Fibroblast of lung (primary cell): ENCODE measurements at places on chromosomes 7 and 10. TPM values are rescaled to one million over a fixed set of nuclear protein-coding genes. Genes with fewer than 3 reads are reported as not detected.

- DNase-seq: no peak
Measured at GRCh38 chr7:131673576-131673975, 117.1 kb upstream of the PODXL start.

Gene ATP6V0A4
- not detected in 2 replicates for total RNA-seq

- no peak for DNase-seq
Measured at GRCh38 chr7:6725003-6725402, 18.3 kb upstream of the ZNF12 start.

DNA sequence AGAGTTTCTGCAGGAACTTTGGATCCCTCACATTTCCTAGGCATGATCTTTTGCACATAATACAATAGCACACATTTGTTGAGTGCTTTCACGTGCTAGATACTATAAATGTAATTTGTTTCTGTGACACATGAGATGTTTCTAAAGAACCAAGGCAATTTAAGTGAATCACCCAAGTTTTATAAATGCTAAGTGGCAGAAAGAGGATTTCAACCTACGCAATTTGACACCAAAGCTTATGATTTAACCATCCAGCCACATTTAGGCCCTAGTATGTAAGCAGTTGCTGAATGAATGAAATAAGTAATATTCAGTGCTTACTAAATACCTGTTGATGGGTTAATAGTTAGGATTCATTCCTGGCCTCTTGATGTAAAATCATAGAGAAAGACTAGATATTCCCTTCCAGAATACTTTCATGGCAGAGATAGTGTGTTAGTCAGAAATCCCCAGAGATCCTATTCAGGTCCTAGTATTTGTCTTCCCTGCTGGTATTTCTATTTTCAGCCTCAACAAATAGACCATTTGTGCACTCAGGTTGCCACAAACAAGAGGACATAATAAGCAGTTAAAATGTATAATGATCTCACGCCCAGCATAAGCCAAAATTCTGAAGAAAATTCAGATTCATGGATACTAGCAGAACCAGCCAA, 572.6 kb downstream of the IPMK start:
- no peak for DNase-seq

Gene PITX3
- not detected in 2 replicates for total RNA-seq

- DNase-seq: no peak
Measured at GRCh38 chr7:43729924-43730248, 563 bp upstream of the COA1 start.

Gene PLXNA4
- total RNA-seq: 1.2 and 1.8 TPM in 2 replicates

DNA sequence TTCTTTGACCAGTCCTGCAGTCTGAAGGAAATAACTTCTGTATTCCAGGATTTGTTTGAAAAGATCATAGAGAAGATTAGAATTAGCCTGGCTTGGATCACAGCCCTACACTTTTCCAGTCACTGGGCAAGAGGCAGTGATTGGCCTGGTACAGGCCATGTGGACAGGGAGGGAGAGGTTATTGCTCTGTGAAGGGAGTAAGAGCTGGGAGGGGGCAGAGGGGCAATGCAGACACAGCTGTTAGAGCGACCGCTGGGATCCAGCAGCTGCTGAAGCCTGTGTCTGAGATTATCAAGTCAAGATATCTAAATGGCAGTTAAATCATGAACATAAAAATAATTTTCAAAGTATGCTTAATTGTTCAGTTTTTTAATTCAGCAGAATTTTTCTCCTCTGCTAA, 257.3 kb downstream of the SDK1 start:
- DNase-seq: peak; percentile 47

Gene FFAR4
- not detected in 2 replicates for total RNA-seq

Gene PRSS37
- not detected in 2 replicates for total RNA-seq

Gene SPDYE5
- total RNA-seq: not detected in 2 replicates

DNA sequence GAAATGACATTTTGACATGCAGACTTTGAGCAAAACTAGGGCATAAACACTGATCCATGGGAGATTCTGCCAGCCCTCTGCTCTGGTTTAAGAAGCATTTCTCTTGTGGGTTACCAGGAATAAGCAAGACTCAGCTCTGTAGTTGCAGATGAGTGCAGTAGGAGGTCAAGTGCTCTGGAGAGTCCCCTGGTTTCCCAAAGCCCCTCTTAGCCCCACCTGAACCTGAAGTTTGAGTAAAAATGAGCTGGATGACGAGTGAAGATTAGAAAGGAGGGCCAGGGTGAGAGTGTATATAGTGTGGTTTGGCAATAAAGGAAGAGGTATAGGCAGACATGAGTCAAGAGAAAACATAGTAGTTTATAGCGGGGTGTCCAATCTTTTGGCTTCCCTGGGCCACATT, 220.3 kb downstream of the ARL4A start:
- DNase-seq: no peak

Gene RADIL
- 0.33 and 0.51 TPM in 2 replicates for total RNA-seq

DNA sequence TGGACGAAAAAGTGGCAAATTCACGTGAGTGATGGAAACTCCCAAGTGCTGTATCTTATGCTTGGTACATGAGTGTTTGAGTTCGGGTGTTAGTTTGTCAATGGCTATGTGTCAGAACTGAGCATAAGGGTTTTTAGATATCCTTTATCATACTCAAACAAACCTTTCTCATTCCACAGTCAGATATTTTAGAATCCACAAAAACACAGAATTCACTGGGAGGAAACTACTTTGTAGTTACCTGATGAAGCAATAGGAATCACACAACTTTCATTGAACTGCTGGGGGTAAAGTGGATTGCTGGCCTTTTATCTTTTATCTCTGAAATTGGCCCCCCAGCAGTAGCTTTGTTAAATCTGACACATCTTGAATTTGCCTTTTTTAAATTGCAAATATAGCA, 64.0 kb downstream of the DKK1 start:
- DNase-seq: no peak

Gene SLC37A3
- total RNA-seq: 53.5 and 58.0 TPM in 2 replicates

DNA sequence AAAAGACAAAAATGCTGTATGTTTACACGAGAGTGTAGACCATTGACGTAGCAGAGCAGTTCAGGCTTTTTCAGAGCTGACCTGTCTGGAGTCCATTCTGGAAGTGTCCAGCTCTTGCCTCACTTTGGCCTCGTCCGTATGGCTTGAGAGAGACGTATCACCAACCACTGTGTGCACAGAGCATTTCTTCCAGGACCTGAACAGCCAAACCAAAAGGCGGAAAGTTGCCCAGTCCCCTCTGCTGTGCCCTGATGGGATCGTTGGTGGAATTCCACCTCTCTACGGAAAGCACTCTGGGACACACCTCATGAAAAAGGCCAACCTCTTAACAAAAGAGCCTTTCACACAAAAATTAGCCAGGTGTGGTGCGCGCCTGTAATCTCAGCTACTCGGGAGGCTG, 184.7 kb upstream of the SH2B2 start:
- DNase-seq: no peak

DNA sequence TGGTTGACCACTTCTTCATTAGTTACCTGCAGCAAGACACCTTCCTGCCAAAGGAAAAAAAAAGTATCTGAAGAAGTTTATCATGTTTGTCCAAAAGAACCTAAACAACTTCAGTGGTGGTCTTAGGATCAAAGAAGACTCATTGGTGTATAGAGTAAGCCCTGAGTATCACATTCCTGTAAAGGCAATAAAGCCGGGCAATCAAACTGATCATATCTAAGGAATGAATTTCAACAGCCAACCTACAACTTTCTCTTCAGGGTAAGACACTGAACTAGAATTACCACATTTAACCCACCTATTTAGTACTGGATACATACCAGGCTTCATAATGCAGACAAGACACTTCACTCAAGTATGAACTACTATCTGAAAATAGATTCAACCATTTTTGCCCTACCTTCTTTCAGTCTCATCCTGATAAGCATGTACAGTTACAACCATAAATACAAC, 10.1 kb downstream of the HNRNPA2B1 start:
- no peak for DNase-seq

GRCh38 chr7:131741446-131741845, 185.0 kb upstream of the PODXL start:
- no peak for DNase-seq

- DNase-seq: no peak
Measured at GRCh38 chr10:89609833-89610346, 35.2 kb downstream of the PANK1 start.

- DNase-seq: no peak
Measured at GRCh38 chr10:132385389-132385667, 11.7 kb upstream of the PWWP2B start.

Gene OR2A7
- 0.26 and 0.50 TPM in 2 replicates for total RNA-seq

GRCh38 chr10:128161031-128161430, 34.8 kb upstream of the MKI67 start:
- DNase-seq: no peak

- peak; percentile 68 for DNase-seq
Measured at GRCh38 chr10:114855776-114856543, 34.4 kb downstream of the FHIP2A start.

DNA sequence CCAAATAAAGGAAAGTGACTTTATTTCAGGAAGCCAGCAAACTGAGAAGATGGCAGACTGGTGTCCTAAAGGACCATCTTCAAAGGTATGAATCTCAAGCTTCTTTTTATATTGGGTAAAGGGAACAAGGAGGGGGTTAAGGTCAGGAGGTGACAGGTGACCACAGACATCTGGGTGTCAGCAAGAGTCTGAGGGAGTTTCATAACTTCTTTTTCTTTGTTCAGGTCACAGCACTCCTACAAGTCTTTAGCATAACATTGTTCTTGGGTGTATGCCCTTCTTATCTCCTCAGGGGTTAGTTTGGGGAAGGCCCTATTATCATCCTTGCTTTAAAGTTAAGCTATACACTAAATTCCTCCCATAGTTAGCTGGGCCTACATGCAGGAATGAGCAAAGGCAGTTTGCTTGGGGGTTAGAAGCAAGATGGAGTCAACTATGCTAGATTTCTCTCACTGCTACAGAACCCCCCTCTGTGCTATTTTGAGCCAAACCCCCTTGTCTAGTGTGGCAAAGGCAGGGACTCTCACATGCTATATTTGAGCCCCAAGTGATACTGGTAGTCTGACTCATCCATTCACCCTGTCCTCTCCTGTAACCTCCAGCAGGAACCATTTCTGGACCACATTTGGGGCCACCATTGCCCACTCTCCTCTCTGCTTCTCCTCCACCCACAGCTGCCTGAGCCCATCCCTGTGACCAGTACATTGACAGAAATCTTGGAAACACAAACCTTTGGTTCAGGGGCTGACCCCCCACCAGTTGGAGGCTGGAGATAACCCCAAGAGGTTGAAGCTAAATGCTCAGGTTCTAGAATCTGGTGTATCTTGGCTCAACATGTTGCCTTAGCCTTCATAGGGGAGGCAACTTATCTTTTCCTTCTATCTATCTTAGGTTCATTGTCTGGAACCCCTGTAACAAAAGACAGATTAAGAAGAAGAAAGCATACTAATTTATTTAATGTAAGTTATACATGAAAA, 55.5 kb upstream of the LRGUK start:
- no peak for DNase-seq

DNA sequence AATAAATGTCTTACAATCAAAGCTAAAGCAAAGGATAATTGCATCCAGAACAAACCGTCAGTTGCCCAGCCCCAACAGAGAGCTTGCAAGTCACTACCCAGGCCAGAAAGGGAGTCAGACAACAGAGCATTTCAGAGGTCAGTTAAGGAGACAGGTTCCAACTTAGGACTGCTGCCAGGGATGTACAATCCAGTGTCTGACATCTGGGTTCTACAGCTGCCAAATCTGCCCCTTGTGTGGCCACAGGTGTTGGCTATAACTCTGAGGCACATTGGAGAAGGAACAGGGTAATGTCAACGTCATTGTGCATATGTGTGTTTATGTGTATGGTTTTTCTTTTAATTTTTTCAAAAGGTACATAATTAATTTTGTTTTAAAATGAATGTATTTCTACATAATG, 85.2 kb upstream of the GLCCI1 start:
- no peak for DNase-seq

DNA sequence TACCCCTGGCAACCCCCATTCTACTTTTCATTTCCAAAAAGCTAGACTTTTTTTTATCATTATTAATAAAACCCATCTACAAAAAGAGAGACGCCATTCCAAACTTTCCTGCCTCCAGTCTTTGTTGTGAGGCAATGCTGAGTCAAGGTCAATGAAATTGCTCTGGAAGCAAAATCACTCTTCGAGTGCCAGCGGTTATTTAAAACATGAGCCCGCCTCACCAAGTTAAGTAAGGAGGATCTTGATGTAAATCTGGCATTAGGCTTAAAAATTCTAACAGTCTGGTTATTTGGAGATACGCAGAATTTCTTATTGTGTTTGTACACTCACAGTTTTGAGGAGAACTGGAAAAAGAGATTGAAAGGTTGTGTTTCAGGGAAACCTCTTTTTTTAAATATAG, 1196.3 kb downstream of the TYW1 start:
- DNase-seq: no peak

GRCh38 chr7:87598234-87599009, 2.3 kb downstream of the ABCB1 start:
- DNase-seq: no peak

- no peak for DNase-seq
Measured at GRCh38 chr10:25064401-25064800, 48.0 kb downstream of the THNSL1 start.

GRCh38 chr7:70346844-70347462, 748.7 kb downstream of the AUTS2 start:
- DNase-seq: no peak

- peak; percentile 100 for DNase-seq
Measured at GRCh38 chr10:14074062-14074884, 256.5 kb downstream of the FRMD4A start.

Gene RBP3
- total RNA-seq: not detected in 2 replicates

DNA sequence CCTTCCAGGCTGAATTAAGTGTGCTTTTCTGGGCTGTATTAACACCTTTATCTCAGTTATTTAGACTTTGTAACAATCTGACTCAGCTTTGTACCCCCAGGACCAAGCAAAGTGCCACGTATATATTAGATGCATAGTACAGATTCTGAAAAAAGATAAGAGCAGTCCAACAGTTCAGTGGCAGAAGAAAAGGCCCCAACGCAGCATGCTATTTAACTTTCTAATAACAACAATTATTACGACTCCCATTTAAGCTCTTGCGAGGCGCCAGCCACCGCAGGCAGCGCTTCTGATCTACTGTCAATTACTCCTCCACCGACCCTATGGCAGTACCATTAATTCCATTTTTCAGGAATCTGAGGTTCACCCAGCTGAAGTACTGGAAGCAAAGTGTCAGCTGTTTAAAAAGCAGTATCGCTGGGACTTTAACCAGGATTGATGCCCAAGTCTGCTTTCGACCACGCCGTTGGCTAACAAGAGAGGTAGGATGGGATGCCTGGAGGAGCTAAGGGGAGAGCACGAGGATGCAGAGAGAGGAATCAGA, 638 bp downstream of the LIPA start:
- DNase-seq: no peak

DNA sequence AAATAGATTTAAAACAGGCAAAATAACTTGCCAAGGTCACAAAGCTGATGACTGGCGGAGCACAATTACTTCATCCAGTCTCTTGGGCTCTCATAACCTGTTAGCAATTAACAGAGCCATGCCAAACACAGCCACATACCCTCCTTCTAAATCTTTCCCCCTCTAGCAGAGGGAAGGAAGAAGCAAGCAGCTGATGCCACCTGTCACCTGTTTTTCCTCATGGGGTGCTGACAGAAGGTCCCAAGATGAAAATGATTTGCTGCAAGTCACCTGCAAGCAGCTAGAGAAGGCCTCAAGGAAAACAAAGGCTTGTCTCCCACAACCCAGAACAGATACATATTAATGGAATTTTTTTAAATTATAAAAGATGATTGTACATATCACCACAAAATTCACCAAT, 117.8 kb downstream of the GFRA1 start:
- no peak for DNase-seq

- DNase-seq: no peak
Measured at GRCh38 chr10:108848046-108848445, 1075.3 kb downstream of the XPNPEP1 start.

Gene ANKRD2
- total RNA-seq: 1.8 TPM in 2 replicates

Gene ASB15
- total RNA-seq: not detected in 2 replicates

Gene EIF5AL1
- total RNA-seq: 0.26 and 0.33 TPM in 2 replicates

GRCh38 chr7:14598978-14599377, 303.6 kb downstream of the DGKB start:
- DNase-seq: peak; percentile 62
